ENCODE measurements at places on chromosomes 13 and 19. TPM values are rescaled to one million over a fixed set of nuclear protein-coding genes. Genes with fewer than 3 reads are reported as not detected.

SUGP1 gene
- 60.9 TPM for total RNA-seq

ZNF208 gene
- total RNA-seq, result 0.61 TPM

KLF1 gene
- total RNA-seq, result not detected

TPGS1 gene
- 17.3 TPM for total RNA-seq

SPACA6 gene
- 4.0 TPM for total RNA-seq

ADM5 gene
- total RNA-seq, result 1.2 TPM

SMIM44 gene
- not detected for total RNA-seq

KLK3 gene
- not detected for total RNA-seq

ODAD3 gene
- total RNA-seq, result not detected

PPM1N gene
- total RNA-seq, result 5.6 TPM

DNA sequence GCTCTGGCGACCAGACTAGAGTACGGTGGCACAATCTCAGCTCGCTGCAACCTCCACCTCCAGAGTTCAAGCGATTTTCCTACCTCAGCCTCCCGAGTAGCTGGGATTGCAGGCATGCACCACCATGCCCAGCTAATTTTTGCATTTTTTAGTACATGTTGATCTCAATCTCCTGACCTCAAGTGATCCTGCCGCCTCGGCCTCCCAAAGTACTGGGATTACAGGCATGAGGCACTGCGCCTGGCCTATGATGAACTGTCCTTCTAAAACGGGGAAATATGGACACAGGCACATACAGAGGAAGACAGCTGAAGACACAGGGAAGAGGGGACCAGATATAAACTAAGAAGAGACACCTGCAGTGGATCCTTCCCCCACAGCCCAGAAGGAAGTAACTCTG, 12.7 kb downstream of the CLEC4M start:
- no peak for DNase-seq

DNA sequence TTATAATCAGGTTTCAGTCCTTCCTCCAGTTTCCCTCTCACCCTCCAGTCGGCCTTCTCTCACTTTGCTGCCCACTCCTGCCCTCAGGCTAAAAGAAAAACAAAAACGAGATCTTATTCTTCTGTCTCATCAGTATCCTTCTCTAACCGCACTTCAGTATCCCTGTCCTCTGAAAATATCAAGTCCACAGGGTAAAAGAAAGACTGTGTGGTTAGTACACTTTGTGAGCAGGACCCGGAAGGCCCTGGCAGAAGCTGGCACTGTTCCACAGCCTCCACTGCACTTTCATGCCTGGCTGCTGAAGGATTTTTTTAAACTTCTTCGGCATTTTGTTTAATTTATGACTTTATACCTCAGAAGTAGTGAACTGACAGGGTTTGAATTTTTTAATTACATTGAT, 51.8 kb downstream of the TM9SF2 start:
- no peak for DNase-seq

GRCh38 chr13:110822669-110822945, 92.3 kb downstream of the ANKRD10 start:
- DNase-seq, result no peak

DNA sequence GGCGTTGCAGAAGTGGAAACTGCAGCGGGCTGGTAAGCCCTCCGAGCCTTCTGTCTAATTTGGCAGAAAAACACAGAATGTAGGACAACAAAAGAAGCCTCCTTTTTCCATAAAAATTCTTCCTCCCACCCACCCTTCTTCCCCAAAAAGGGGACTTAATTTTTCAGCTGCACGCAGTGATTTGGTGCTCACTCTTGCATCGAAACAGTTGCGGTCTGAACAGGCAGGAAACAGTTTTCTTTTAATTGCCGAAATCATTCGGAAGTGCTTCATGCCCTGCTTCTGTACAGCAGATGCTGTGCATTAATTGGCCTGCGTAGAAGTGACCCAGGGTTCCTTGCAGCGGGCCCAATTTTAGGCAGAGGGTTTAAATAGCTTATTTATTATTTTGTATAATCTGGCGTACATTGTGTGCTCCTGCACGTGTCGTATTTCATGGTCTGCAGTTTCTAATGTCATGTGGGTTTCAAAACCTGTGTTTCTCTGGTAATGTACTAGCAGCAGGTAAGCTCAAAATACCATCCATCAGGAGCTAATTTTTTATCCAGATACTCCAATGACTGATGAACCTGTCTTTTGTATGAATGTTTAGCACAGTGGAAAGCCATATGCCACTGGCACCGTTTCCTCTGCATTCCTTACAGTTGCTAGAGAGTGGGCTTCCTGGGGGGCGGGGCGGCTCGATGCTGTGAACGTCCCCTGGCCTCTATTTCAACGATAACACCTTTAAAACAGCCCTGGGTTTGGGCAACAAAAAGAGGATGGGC, 66.6 kb downstream of the GGACT start:
- no peak for DNase-seq

GRCh38 chr19:44755219-44755618, 6.7 kb downstream of the BCL3 start:
- DNase-seq, result no peak

GRCh38 chr13:111516712-111517640, 196.5 kb downstream of the TEX29 start:
- DNase-seq, result no peak

DNA sequence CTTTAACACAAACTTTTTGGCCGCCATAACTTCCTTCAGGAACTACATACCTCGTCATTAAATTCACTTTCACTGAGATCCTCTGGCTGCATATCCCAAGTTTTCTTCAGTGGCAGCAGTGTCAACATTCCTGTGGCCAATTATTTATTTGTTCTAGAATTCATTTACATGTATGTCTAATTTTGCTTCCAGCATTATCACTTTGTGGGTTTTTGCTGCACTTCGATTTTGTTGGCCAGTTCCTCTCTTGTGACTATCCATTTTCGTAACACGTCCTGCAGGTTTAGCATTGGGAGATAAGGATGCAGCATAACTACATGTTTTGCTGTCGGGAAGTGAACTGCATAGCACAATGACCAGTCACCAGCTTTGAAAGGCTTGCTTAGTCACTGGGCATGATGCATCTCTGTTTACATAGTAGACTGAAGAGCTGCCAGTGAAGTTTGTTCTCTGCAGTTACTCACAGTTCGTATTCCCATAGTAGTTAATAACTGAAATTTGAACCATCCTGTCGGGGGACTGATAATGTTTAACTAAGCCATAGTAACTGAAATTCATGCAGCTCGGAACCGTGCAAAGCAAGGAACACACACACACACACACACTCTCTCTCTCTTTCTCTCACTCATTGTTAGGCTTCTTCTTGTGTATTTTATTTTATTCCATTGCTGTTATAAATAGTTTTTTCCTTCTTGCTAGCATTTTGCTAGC, 28.3 kb downstream of the ZNF507 start:
- DNase-seq, result no peak

DNA sequence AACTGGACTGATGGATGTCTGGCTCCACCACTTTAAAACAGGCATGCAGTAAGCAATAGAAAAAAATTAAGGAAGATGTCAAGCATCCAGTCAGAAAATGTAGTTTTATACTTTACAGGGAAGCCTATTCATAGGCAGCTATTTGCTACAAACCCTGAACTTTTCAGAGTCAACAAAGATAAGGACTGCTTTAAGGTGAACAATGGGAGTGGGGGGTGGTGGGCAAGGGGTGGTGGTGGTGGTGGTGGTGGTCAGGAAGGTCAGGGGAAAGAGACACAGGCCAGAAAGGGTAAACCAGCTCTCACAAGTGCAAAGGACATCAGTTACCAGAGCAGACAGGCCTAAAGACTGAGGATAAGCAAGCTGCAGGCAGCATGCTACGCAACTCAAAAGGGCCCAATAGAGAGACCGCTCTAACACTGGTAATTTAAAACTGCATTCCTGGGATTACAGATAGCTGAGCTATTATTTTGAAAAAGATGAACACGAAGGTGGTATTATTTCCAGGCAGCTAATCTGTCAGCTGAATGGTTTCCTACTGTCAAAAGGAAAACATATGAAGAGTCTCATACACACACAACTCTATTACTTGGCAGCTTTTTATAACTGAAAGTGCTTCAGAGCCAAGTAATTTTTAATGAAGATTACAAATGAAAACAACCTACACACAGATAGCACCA, 14.8 kb downstream of the BRD4 start:
- no peak for DNase-seq

DNA sequence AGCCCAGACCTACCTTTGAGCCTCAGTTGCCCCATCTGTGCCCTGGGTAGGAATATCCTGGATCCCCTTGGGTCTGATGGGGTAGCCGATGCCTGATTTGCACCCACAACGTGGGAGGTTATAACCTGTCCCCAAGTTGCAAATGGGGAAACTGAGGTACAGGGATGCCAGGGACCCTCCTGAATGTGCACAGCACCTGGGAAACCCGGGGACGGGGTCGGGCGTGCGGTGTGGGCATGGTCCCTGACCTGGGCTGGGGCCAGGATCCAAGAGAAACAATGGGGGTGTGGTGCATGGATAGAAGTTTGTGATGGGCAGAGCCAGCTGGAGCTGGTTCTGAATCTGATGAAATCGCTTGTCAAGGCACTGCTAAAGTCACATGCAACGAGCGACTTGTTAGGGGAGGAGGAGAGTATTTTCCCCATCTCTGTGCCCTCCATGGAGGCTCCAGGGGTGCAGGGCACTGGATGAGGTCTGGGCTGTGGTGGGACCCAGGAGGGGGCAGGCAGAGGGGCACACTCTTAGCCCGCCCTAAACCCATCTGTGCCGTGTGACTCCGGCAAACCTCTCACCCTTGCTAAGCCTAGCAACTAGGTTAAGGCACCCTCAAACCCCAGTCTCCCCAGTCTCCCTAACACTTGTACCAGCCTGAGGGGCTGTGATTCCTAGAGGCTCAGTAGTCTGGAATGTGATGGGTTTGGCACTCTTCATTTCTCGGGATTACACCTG, 749 bp downstream of the GDF15 start:
- no peak for DNase-seq

GRCh38 chr13:26326562-26326961, 72.6 kb downstream of the CDK8 start:
- DNase-seq, result no peak

GRCh38 chr19:1313695-1314613, 28.3 kb downstream of the EFNA2 start:
- no peak for DNase-seq

GRCh38 chr13:46006688-46007452, 45.7 kb downstream of the ZC3H13 start:
- DNase-seq, result no peak

GRCh38 chr13:54953786-54954185, 1925.2 kb downstream of the OLFM4 start:
- DNase-seq, result no peak

DNA sequence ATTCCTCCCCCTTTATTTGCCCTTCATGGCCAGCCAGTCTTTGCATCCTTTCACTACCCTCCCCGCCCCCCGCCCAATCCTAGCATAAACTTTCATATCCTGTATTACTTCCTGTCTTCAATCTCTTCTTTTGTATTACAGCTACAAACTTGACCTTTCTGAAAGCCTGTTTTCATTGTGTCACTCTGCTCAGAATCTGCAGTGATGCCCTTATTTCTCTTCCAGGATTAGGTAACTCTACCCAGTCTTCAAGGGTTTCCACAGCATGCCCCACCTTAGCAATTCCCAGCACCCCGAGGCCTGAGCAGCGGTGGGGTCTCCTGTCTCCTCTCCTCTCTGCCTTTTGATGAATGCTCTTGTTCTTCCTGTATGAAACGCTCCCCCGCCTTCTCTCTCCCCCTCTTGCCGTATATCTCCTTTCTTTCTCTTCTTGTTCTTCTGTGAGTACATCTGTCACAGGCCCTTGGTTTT, 145.6 kb downstream of the SHISA2 start:
- DNase-seq, result no peak

GRCh38 chr13:89953581-89953980, 1393.9 kb upstream of the MIR17HG start:
- no peak for DNase-seq

DNA sequence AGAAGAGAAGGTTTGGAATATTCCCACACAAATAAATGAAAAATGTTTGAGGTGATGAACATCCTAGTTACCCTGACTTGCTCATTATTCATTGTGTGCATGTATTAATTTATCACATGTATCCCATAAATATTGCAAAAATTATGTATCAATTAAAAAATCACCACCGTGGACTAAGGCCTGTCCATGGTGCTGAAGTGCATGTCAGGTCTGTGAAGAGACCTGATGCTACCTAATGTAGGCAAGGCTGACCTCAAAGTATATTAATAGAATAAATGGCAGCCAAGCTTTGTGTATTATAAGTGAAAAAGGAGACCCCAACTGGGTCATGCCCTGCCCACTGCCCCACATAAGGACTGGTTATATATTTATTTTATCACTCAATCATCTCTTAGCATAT, 34.4 kb upstream of the ZNF835 start:
- DNase-seq, result no peak

GRCh38 chr19:33302175-33302973, at the start of gene CEBPA:
CEBPA (minus strand) TSS chr19:33302534; CDS start chr19:33302414, 120 bp downstream.
- DNase-seq, result peak; percentile 71

DNA sequence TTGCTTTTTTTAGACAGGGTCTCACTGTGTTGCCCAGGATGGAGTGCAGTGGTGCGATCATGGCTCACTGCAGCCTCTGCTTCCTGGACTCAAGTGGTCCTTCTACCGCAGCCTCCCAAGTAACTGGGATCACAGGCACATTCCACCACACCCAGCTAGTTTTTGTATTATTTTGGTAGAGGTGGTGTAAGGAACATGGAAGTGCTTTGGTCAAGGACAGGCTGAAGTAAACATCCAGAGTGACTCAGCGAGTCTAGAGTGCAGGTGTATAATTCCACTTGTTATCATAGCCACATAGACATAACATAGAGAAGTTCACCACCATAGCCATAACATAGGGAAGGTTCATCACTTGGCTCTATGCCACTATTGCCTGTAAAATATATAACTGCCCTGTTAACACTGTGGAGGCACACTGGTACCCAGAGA, 98.6 kb downstream of the RBM26 start:
- DNase-seq, result no peak

GRCh38 chr13:29835280-29836061, 14.9 kb downstream of the UBL3 start:
- no peak for DNase-seq

DNA sequence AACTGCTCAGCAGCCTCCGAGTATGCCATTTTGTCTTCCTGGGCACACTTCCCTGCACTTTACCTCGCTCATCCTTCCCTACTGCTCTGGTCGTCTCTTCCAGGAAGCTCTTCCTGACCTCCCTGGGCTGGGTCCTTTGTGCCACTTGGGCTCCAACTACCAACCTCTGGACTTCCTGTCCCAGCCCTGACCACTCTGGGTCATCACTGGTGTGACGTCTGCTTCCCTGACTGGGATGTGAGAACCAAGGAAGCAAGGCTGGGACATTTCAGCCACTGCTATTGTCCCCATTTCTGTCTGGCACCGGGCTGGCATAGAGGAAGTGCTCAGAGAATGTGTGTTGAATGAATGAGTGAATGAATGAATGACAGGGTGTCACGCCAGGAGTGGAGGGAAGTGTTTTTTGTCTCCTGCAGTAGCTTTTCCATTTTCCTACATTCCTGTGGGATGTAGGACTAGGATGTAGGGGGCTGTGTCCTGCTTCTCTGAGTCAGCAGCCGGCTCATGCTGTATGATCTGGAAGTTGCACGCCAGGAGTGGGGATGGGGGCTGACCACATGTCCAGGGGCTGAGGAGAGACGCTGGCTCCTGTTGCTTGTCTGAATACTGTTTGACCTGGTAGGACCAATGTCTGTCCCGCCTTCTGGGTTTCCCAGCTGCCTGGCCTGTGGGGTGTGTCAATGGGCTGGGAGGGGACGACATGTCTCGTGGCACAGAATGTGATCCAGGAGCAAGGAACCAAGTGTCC, 14.7 kb downstream of the NOVA2 start:
- no peak for DNase-seq

Measured in CD8-positive, alpha-beta T cell (primary cell).